ENCODE measurements at places on chromosomes 5 and 9.

DNA sequence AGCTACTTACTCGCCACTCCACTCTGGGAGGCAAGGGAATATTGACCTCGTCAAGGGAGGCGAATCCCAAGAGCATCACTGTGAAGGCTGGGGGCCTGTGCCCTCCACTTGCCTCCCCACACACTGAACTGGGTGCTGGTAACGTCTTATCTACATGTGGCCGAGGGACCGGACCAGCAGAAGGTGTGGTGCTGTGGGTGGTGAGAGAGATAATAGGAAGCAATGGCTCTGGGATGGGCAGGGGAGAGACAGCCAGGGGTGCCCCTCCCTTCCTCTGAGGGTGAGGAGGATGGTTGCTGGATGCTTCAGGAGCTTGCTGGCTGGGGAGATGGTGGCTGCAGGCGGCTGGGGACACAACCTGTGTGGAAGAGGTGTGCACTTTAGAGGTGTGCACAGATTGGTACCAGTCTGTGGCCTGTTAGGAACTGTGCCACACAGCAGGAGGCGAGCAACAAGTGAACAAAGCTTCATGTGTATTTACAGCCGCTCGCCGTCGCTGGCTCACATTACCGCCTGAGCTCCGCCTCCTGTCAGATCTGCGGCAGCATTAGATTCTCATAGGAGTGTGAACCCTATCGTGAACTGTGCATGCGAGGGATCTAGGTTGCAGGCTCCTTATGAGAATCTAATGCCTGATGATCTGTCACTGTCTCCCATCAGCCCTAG, 100.3 kb downstream of the ENTREP1 start:
- DNase-seq, result no peak

DNA sequence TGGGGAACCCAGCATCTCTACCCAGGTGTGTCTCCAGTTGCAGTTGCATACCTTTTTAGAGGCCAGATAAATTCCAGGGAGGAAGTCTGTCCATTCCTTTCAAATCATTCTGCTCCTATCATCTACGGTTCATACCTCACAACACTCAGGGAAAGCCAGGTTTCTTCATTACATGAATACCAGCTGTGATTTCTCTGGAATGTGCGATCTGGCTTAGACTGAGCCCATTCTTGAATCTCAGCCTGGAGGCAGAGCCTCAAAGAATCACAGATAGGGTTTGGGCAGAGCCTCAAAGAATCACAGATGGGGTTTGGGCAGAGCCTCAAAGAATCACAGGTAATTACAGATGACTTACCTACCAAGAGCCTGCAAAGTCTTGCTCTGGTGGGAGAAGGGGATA, 7.2 kb downstream of the P4HA2 start:
- DNase-seq, result no peak

DNA sequence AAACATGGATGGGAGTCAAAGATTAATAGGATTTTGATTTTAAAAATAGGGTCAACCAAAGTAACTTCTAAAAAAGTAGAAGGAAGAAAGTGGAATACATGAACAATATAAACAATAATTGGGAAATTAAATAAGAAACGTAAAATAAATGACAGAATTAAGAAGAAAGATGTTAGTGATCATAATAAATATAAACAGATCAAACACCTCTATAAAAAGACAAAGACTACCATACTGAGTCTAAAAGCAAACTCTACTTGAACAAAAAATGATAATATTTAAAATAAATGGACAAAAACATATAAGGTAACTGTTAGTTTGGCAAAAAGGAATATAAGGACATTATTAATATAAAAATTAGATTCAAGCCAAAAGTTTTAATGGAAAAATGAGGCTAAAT, 57.7 kb upstream of the ZNF618 start:
- DNase-seq, result no peak

DNA sequence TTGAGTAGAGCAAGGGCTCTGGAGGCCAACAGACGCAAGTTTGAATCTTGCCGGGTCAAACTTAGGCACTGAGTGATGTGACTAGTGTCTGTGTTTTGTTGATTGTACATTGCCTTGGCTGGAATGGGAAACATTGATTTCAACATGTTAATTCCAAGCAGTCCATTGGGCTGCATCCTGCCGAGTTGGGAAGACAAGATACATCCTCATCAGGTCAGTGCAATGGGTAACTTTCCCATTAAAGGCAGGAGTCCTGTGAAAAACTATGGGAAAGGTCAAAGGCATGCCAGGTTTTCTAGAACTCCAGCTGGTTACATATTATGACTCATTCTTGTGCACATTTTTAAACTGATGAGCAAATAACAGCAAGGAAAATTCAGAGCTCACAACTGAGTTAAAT, 126.5 kb upstream of the ABCA1 start:
- DNase-seq, result no peak

GRCh38 chr9:127980060-127980705, 606 bp downstream of the EEIG1 start:
- no peak for DNase-seq

DNA sequence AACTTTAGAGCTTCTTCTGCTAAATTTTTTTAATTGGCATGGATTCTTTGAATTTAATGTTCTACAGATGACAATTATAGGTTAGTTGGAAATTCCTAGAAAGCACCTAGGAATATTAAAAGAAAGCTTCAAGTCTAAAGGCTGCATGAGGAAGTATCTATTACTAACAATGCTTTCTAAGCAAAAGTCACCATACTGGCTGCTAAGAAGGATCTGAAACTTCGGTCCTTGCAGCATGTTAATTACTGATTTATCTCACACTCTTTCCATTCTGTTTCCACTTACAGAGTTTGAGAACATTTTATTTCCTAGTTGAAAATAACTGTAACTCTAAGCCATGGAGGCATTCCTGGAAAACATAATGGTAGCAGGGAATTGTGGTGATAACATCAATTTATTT, 8.4 kb downstream of the SEMA6A start:
- no peak for DNase-seq

- no peak for DNase-seq
Observed at GRCh38 chr9:126758916-126759585, 45.8 kb upstream of the ZBTB43 start.

DNA sequence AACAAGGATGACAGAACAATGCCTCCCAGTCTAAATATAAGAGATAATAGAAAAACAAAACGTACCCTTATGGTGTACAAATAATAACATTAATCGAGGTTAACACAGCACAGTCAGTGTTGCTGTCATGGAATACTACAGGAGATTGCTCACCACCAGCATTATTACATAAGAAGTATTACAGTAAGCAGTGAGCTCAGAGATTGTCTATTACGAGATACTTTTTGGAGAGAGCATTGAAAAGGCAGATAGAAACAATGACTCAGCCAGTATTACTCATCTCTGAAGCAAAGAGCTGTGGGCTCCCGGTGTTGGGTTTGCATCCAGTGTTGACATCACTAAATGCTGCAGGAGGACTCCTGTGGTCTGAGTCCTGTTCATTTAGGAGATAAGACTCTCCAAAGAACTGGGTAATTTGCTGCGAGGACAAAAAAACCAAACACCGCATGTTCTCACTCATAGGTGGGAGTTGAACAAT, 191.9 kb upstream of the SEMA6A start:
- DNase-seq, result no peak

DNA sequence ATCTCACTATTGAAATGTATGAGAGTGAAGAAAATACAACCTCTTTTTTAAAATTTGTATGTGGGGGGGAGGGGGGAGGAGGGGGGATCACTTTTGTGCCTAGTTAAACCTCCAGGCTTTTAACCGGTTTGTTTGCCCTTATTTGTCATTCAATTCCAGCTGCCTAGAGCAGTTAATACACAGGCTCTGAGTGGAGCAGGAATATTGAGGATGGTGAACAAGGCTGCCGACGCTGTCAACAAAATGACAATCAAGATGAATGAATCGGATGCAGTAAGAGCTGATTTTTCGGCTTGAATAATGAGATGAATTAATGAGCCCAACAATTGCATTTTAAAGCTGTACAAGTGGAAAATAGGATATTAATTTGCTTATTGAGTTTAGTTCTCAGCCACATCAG, 28.7 kb upstream of the SNX24 start:
- DNase-seq, result no peak

DNA sequence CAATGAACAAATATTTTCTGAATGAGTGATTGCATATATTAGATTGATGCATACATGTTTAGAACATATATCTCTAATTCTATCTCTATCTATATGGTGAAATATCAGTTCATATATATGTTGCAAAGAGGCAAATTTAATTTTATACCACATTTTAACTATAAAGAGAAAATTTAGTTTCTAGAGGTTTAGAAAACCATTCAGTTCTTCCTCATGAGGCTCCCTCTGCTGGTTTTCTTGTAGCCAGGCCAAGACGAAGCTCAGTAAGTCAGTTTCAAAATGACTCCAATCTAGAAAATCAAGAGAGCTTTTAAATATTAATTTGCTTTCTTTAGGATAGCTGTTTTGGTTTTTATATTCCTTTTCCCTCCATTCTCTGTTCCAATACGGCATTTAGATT, 312.1 kb downstream of the TMEM232 start:
- no peak for DNase-seq

Data from stimulated activated CD8-positive, alpha-beta memory T cell treated with anti-CD3 and anti-CD28 coated beads, Interleukin-4, amount 100 ng/mL, for 1 hour (primary cell).